Activated naive CD4-positive, alpha-beta T cell treated with anti-CD3 and anti-CD28 coated beads, Interleukin-2, amount 50 U/mL, for 16 hours (primary cell): ENCODE measurements at places on chromosomes 7 and 10.

- DNase-seq = no peak
Observed at GRCh38 chr10:132459301-132460003, 62.5 kb downstream of the PWWP2B start.

DNA sequence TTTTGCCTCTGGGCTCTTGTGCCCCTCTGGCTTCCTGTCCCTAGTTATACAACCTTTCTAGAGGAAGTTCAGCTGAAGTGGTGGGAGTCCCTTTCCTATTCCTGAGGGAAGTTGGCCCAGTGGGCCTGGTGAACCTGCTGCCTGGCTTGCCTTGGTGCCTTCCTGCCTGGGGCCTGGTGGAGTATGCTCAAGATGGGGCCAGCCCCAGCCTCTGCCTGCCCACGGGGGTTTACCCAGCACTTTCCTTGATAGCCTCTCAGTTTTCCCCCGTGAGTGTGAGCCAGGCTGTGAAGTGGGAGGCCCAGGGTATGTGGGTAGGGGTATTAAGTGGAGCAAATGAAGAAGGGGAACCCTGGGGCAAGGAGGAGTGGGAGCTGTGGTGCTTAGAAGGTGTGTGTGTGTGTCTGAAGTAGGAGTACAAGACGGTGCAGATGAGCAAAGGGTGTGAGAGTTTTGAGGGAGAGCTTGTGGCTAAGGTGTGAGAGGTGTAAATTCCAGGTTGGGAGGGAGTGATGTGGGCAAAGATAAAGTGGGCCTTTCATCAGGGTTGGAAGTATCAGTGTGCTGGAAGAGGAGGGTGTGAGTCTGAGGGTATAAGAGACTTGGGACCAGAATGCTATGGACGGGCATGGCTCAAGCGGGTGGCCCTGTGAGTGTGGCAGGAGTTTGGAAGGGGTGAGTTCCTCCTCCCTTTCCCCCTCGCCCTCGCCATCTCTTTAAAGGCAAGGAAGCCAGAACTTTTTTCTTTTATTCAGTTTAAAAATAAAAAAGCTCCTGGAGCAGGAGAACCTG, 10.9 kb upstream of the PAX2 start:
- no peak for DNase-seq

GRCh38 chr10:78398382-78398781, 364.7 kb downstream of the RPS24 start:
- DNase-seq = no peak

DNA sequence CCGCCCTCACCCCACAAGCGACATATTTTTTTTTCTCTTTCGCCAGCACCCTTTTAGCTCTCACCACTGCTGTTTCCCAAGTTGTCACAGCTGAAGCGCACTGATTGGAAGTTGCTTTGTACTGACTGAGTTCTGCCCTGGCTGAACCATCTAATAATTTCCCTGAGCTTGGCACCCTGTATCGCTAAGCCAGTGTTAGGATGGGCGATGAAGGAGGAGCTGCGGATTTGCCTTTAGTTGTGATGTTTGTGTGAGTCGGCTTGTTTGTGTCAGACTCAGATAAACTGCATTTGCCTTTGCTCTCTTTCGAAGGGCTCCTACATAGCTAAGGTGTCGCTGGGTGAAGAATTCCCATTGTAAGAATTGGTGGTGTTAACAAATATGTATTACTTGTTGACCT, 1.3 kb upstream of the ATXN7L1 start:
- no peak for DNase-seq

DNA sequence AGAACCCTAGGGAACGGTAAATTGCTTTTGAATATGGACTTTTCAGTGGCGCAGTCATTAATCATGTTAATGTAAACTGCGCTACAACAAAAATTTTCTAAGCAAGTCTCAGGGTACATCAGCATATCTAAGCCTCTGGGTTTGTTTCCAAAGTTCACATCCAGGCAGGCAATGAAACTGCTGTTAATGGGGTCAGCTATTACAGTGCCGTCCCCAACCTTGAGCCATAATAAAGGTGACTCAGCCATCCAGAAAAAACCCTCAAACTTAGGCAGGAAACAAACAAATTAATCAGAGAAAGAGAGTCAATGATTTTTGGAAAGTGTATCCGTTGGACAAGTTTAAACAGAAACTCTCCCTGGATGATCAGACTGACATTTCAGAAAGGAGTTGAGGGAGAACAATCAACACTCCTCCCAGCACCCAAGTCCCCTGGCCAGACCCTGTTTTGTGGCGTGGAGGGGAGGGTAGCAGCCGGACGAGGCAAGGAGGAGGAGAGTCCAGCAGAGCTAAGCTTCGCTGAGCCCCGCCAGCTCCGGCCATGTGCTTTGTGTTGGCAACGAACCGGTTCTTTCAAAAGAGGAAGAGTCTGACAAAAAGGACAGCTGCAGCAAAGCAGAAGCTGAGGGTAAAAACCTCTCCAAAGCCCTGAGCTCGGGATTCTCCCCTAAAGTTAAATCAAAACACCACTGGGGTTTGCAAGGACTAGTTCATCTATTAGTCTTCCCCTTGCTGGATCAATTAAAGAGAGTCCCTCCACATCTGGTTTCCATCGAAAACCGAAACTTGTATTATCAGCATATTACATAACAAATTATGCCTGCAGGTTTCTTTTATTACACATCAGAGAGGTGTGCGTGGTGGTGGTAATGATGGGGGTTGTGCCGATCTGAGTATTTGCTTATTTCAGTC, 3.6 kb downstream of the FAM53B start:
- no peak for DNase-seq

DNA sequence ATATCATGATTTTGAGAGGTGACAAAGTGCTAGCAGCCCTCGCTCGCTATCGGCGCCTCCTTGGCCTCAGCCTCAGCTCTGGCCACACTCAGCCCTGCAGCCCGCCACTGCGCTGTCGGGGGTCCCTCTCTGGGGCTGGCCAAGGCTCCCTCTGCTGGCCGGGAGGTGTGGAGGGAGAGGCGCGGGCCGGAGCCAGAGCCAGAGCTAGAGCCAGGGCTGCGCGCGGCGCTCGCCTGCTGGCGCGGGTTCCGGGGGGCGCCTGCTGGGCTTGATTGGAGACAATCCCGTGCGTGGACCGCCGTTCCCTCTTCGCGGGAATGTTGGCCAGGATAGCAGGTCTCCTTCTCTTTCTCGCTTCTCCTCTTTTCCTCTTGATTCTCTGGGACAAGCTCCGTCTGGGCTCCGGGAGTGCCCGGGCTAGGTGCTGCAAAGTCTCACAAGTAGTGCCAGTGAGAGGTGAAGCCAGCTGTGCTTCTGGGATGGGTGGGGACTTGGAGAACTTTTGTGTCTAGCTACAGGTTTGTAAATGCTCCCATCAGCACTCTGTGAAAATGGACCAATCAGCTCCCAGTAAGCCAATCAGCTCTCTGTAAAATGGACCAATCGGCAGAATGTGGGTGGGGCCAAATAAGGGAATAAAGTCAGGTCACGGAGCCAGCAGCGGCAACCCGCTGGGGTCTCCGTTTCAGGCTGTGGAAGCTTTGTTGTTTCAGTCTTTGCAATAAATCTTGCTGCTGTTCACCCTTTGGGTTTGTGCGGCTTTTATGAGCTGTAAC, 43.4 kb upstream of the ELMO1 start:
- DNase-seq = no peak

DNA sequence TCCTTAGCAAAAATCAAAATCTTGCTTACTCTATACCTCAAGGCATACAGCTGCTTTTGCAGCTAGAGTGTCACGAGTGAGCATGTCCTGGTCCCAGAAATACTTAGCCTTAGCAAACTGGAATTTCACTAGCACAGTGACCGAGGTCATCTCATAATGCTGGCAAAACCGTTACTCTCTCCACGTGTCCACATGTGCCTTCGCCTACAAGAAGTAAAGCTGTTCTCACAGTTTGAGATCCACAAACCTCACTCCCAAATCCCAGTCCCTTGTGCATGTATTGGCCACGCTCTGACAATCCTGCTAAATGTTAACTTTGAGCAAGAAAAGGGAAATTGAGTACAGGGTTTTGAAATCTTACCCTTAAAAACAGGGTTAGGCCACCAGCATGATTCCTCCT, 111.0 kb upstream of the PLXDC2 start:
- DNase-seq = no peak

- DNase-seq = no peak
Observed at GRCh38 chr7:155449008-155449868, 8.7 kb upstream of the EN2 start.

DNA sequence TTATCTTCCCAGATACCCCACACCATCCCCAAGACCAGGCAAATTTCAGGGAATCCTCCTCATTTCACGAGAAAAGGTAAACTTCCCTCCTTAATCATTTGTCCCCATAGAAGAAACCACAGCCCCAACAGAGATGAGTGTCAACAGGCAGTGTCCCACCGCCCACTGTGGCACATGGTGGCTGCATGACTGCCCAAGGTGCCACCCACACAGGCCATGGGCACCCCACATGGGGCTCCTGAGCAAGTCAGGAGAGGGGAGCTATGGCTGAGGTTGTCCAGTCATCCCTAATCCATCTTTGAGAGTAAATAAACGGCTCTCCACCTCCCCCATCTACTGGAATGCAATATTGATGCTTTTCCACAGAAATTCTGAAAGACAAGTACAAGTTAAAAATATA, 44.1 kb downstream of the ANTXRL start:
- DNase-seq = no peak

DNA sequence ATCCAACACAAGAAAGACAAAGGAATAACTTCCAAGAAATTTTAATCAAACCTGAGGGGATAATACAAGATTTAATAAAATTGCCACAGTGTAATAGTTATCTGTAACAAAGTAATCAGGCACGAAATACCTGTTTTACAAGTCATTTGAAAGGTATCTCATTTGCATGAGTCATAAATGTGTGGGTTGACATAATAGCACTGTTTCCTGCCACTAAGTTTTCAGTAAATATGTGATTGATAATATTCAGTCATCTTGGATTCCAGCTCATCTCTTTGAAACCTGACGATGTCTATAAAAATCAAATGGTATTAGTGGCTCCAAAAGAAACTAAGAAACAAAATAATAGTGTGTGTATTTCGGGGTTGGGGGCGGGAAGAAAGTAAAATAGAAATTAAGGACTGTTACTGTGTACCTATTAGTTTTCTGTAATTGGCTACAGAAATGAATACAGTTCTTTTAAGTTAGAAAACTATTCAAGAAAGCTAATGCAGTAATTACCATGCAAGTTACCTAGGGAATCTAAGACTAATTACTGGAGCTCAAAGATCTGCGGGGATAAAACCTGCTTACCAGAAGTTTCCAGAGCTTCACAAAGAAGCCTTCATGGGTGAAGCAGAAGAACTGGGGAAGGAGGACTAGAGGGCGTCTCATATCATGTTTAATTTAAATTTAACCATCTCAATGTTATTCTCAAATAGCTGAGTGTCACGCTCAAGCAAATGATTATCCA, 100.7 kb downstream of the ST8SIA6 start:
- DNase-seq = no peak

DNA sequence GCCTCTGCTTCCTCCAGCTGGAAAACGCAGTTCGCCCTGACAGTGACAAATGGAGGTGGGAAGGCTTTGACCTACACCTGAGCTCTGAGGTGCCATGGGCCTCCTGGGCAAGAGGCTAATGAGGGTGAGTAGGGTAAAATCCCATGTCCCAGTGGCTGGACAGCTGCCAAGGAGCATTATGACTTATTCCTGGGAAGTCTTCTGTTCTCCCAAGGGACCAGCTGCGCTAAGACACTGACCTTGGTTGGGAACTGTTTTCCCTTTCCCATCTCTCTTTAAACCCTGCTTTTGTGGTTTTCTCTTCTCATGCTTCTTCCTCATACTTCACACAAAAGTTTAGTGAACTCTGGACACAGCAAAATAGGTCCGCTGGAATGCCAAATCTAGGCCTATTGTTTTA, 72.6 kb downstream of the COPG2 start:
- DNase-seq = no peak

DNA sequence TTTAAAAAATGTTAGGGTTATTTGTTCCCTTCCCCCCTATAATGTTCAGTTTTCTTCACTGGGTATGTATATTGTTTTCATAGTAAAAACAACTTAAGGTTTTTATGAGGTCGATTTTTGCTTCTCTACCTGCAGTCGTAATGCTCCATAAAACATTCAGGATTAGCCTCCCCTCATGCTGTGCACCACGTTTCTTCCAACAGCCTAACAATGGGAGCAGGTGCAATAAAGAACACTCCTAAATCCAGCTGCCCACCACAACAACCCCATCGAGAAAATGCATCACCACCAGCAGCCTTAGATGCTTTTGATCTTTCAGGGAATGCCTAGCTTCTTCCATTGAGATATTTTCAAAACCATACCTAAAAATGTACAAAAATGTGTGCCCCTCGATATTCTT, 111.1 kb downstream of the ADAM12 start:
- no peak for DNase-seq

DNA sequence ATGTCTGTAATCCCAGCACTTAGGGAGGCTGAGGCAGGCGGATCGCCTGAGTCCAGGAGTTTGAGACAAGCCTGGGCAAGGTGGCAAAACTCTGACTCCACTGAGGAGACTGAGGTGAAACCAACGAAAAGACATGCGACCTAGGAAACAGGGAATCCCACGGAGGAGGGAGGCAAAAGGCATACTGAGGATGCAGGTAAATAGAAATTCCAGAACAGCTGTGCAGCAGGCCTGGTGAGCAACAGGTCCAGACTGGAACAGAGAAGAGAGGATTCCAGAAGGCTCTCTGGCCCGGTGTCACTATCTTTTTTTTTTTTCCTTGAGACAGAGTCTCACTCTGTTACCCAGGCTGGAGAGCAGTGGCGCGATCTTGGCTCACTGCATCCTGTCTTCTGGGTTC, 7.3 kb downstream of the KLRG2 start:
- no peak for DNase-seq

GRCh38 chr7:104206841-104207240, 972 bp downstream of the ORC5 start:
- DNase-seq = no peak

DNA sequence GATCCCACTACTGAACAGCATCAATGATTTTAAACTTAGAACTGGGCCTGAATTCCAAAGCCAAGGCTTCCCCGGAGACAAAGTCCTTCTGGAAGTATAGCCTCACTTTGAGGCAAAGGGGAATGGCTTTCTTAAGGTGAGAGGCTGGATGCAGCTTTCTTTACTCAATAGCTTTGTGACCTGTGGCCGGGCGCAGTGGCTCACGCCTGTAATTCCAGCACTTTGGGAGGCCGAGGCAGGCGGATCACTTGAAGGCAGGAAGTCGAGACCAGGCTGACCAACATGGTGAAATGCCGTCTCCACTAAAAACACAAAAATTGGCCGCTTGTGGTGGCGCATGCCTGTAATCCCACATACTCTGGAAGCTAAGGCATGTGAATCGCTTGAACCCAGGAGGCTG, 3.2 kb upstream of the FGFR2 start:
- no peak for DNase-seq

GRCh38 chr7:107959527-107959898, 43.4 kb downstream of the LAMB1 start:
- DNase-seq = no peak

DNA sequence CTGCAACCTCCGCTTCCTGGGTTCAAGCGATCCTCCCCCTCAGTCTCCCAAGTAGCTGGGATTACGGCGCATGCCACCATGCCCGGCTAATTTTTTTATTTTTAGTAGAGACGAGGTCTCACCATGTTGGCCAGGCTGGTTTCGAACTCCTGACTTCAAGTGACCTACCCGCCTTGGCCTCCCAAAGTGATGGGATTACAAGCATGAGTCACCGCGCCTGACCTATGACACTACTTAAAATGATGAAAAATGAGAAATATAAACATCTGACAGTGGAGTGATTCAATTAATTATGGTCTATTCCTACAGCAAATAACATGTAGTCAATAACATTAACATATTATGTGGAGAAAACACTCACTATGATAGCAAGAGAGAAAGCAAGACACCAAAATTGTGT, 2.2 kb downstream of the BRAT1 start:
- no peak for DNase-seq

- DNase-seq = no peak
Observed at GRCh38 chr7:79806161-79806734, 328.4 kb upstream of the GNAI1 start.

GRCh38 chr7:67918158-67918557, 921.5 kb downstream of the TYW1 start:
- no peak for DNase-seq
